ENCODE measurements at places on chromosomes 6 and 20.

DNA sequence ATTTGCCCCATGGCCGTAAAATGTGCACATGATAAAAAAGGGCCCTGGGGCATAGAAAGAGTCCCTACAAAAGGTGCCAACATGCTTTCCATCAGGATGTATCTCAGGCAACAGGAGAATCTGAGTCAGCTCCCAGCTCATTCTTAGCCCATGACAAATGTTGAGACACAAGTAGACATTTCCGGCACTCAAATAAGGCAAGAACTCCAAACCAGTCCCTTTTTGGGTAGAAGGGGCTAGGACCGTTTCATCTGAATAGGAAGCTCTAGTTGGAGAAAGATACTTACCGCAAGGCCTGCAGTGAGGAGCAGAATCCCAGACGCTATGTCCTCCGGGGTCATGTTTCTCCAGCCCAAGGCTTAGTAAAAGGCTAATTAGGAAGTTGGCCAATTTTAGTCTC, 261.0 kb upstream of the RIN2 start:
- no peak for DNase-seq

DNA sequence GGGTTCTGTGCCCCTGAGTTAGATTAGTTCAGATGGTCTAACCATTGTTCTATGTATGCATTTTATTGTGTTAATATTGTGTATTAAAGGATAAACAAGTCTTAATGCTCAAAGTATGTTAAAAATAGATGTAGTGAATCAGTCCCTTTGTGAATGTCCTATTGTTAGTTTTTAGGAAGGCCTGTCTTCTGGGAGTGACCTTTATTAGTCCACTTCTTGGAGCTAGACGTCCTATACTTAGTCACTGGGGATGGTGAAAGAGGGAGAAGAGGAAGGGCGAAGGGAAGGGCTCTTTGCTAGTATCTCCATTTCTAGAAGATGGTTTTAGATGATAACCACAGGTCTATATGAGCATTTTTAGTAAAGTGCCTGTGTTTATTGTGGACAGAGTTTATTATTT, 12.3 kb upstream of the HMGN4 start:
- no peak for DNase-seq

DNA sequence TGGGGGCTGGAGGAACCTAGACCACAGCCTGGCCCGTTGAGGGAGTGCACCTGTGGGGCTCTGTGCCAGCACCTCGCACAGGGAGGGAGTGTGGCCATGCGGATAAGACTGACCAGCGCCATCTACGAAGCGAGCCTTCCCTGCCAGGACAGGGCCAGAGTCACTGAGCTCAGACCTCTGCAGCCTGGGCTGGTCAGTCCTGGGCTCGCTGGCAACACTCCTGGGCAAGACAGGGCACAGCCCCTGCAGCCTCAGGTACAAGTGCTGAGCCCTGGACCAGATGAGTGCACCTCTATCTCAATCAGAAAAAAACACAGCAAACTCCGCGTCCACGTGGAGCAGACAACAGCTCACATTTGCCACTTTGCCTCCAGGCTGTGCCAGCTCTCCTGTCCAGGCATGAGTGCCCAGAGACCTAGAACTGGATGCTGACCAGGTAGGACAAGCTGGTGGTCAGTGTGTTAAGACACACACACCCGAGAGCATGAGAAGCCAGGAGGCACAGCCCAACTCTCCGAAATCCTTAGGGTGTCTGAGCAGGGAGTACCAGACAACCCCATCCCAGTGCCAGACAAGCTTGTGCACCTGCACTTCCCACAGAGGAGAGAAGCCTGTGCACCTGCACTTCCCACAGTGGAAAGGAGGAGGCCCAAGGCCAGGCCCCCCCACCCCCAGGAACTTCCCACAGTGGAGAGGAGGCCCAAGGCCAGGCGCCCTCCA, 4.9 kb downstream of the ARFRP1 start:
- DNase-seq, result no peak

DNA sequence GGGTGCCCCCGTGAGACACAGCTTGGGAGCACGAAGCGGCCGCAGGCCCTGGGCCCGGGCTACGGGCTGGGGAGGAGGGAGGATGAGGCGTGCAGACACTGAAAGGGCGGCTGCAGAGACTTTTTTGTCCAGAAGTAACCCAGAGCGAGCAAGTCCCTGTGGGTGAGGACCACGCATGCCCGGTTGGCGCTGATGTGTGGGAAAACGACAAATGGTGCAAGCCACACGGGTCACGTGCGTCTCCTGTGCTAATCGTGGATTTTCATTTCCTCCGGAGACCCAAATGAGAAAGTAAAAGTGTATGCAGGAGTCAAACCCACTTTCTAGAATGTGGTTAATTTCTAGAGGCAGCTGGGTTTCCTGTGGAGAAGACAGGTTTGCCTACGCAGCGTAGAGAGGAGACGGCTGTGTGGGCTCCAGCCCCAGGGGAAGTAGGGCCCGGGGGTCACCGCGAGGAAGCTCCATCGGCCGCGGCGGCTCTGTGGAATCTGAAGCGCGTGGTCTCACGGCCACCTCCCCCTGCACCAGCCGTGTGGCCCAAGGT, 19.0 kb downstream of the DLL1 start:
- peak; percentile 85 for DNase-seq

GRCh38 chr6:74182992-74183391, 487.0 kb downstream of the CD109 start:
- no peak for DNase-seq

GRCh38 chr6:132268209-132268608, 133.1 kb downstream of the MOXD1 start:
- DNase-seq, result no peak

DNA sequence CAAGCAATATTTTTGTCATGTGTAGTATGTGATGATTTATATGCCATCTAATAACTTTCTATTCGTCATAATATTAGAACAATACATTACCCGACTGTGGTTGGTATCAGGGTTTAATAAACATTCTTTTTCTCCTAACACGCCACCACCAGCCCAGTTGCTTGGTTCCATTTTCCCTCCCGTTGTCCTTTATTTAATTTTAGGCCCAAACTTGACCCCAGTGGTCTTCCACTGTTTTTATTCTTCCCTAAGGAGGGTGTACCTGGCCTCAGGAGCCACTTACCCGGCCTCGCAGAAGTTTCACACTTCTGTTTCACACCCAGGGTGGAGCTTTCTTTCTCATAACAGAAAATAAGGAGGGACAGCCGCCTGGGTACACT, 33.1 kb upstream of the PIM1 start:
- no peak for DNase-seq

DNA sequence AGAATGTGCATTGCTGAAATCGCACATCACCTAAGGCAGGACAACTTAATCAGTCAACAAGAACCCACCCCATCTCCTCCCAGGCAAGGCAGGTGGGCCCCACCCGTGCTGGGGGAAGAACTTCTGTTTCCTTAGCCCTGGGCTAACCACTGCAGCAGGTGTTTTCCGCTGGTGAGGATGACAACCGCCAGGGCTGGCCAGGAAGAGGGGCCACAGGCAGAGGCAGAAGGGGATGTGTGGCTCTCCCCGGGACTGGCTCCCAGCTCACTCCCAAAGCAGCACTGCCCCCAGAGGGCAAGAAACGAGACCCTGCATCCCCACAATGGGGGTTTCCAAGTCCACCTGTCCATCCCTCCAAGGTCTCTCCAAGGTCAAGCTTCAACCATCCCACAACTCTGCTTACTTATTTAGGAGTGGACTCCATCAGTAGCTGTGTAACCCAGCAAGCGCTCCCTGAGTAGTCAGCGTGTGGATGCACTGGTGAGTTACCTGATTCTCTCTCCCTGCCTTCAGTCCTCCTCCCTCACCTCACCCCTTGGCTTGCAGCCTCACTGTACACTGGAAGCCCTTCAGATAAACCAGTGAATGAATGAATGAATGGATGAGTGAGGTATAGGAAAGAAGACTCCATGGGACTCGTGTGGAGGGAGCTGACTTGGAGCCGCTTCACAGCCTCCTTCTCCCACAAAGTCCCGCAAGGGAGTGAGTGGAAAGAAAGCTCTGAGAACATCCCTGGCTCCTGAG, 168.2 kb upstream of the CST7 start:
- no peak for DNase-seq

DNA sequence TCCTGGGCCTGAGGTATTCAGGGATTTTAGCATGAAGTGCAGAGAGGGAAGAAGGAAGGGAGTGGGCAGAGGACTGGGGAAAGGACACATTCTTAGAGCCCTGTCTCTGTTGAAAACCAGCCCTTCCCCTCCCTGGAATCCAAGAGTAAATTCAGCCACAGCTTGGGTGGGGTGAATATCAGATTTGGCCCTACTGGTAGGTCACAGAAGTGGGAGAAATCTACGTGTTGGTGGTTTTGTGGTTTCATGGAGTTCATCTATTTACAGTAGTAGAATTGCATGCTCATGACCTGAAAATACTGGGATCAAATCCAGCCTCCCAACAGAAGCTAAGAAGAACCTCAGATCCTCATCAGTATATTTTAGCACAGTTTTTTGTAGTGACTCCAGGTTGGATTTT, 404.4 kb downstream of the BMP2 start:
- DNase-seq, result no peak

GRCh38 chr6:117317261-117317660, 51.9 kb downstream of the VGLL2 start:
- DNase-seq, result no peak

DNA sequence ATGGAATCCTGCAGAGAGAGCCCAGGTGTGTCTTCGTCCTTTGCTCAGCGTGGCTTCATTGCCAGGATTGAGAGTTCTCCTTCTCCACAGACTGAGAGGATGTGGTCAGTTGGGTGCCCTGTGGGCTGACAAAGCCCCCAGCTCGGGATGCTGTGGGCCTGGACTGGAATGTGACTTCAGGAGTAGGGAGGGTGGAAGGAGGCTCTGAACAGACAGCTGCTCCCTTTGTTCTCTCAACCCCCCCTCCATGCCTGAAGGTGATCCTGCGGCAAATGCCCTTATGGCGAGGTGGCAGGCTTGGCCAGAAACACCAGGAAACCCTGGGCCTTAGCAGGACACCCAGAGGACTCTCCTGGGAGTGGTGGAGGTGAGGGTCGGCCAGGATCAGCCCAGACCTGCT, 1.8 kb upstream of the CST5 start:
- DNase-seq, result no peak

GRCh38 chr6:25769983-25770382, 15.4 kb downstream of the SLC17A4 start:
- DNase-seq, result no peak

DNA sequence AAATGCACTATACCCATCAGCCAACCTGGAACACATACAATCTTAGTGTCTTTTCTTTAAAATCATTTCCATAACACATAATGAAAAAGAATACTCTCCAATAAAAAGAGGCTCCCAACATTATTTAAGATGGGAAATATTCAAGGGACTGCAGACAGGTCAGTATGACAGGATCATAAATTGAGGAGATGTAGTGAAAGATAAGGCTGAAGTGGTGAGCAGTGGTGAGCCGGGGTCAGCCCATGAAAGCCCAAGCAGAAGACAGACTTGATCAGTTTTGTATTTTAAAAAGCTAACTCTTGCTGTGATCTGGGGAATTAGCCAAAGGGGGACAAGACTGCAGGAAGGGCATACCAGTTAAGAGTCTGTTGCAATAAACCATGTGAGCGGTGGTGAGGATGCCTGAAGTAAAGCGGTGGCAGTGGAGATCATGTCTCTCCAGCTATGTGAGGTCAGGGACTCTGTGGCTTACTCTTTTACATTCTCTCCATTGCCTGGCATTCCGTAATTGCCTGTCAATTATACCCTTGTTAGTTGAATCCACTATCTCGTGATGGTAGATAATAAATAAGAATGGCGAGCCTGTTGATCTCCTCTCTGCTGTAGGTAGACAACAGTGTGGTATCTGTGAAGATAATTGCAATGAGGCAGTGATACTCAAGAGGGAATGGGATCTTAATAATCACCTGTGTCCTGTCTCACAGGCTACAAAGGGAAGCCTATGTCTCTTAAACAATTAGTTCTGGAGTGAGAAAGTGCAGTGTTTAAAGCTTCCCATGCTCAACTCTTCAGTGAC, 97.4 kb downstream of the FILIP1 start:
- DNase-seq, result no peak

DNA sequence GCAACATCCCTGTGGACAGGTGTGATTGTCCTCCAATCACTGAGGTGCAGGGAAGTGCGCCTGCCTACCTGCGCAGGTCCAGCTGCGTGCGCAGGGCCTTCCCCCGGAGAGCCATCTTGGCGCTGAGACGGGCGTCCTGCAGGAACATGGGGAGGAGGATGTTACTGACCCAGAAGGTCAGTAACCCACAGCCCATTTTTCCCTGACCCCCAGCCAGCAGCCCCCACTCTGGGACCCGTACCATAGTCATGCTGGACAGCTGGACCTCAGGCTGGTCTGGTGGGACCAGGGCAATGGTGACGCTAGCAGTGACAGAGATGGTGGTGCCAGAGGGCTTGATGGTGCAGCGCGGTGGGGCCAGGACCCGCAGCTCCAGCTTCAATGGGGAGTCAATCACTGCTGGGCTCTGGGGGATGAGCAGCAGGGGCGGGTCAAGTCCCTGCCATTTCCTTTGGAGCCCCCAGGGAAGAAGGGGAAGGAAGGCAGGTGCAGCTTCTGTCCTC, 9.7 kb downstream of the PLTP start:
- no peak for DNase-seq

DNA sequence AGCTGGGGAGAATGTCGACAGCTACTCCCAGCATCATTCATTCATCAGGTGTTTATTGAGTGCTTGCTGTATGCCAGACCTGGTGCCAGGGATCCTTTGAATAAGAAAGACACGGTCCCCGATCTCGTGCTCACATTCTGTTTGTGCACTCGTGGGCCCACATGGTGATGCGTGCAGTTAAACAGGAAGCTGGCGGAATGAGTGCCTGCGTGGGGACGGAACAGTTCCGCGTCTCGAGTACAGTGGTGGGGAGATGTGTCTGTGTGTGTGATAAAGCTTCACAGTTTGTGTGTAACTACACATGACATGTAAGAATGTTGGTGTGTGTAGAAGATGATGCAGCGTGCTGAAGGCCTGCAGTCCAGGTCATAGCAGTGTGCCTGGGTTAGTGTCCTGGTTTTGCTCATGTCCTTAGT, 6.5 kb downstream of the RBM38 start:
- peak; percentile 64 for DNase-seq

DNA sequence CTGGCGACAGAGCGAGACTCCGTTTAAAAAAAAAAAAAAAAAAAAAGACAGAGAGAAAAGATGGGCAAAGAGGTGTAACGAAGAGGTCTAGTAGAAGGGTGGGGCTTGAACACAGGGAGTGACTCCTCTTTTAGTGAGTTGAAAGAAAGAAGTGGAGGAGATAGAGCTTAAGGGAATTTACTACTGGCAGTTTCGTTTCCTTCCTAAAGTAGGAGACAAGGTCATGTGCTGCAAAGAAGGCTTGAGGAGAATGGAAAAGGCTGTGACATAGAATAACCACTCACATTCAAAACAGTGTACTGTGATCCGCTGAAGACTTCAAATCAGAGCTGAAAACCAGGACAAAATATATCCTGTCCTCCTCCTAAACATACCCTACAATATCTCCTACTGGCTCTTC, 63.8 kb upstream of the EIF2S2 start:
- DNase-seq, result no peak

DNA sequence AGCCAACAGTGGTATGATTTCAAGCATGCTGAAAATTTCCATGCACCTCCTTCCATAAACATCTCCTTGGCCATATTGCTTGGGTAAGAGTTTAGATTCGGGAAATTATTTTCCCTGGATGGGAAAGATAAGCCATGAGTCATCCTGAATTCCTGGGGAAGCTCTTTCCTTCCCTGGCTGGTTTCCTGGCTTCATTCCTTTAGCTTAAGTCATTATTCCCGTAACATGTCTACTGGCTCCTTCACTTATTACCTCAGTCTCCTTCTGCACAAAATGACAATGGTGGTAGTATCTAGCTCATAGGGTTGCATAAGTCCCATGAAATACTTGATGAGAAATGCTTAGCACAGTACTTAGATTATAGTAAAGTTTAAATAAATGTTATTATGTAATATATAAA, 27.6 kb downstream of the TINAG start:
- no peak for DNase-seq

Data from CD4-positive, alpha-beta T cell treated with Interleukin-21 for 1 hour (primary cell).